ENCODE measurements at places on chromosomes 6 and 20. TPM values are rescaled to one million over a fixed set of nuclear protein-coding genes. Genes with fewer than 3 reads are reported as not detected.

The RMND1 gene
- 34.1 TPM for total RNA-seq

- DNase-seq = no peak
Measured at GRCh38 chr6:111740506-111740905, 132.7 kb downstream of the FYN start.

GRCh38 chr20:33401921-33402369 is 626 bp upstream of the CDK5RAP1 start:
- no peak for DNase-seq

- no peak for DNase-seq
Measured at GRCh38 chr20:13868331-13868730, 83.5 kb downstream of the NDUFAF5 start.

The SMLR1 gene
- total RNA-seq = not detected

- DNase-seq = no peak
Measured at GRCh38 chr20:46400253-46400652, 6.2 kb downstream of the ELMO2 start.

GRCh38 chr6:31356216-31356945 is 598 bp downstream of the HLA-B start:
- DNase-seq = no peak

DNA sequence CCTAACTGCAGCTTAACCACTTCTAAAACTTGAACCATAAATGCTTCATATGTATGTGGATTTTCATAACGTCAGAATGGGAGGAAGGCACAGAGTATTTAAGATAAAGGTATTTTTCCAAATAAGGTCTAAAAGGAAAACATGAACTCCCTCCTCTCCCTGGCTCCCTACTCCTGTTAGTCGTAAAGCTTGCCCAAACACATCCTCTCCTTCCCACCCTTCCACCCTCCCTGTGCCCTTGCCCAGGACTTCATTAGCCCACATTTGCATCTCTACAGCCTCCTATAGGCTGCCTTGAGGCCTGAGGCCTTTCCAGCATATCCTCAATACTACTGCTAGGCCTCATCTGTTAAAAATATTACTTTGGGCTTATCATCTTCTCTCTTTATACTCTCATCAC is 17.1 kb upstream of the SMIM13 start:
- no peak for DNase-seq

DNA sequence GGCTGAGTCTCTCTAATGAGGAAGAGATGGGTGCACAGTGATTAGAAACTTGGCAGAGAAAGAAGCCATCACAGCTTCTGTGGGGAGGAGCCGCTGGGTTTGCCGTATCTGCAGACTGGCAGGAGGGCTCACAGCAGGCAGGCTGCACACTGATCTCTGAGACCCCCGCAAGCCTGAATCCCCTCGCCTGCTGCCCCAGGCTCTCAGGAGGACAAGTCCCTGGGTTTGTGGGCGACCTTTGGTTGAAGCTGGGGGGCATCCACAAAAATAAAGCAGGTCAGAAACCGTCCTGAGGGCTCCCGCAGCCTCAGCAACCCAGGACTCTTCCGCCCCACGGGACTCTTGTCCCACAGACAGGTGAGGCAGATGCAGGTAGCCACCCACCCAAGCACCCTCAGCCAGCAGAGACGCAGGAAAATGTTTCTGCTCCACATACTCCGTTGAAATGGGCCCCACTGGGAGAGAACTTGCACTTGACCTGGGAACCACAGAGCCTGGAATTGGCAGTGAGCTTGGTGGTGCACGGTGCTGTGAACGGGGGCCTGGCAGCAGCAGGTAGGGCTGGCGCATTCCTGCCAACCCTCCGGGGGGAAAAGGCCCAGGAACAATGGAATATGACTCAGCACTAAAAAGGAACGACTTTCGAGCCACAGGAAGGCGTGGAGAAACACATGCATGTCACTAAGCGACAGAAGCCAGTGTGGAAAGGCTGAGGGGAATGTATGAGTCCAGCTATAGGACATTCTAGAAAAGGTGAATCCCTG is 89.9 kb downstream of the YTHDF1 start:
- no peak for DNase-seq

DNA sequence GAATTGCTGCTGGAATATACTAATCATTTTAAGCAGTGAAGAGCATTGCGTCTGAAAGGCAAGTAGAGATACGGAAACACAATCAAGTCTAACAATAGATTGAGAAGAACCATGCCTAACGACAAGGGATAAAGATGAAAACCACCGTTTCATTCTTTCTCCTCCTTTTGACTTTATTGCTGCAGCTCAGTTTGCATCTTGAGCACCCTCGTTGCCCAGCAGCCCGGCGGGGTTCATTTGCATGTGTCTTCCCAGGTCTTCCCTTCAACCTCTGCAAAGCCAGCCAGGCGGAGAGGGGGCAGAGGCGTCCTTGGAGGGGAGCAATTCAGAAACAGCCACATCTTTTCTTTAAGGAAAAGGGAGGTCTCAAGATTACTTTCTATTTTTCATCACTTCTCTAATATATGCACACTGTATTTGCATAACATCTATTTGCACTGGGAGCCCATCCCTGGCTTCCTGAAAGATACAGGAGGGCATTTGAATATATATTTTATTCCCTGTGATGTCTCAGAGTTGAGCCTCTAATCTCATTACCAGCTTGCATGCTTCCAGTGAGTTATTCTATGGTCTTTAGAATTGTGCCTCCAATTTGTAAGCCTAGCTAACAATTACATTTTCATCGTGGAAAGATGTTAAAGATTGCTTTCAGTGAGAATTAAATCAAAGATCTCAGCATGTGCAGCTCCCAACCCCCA is 18.7 kb upstream of the PXDC1 start:
- no peak for DNase-seq

DNA sequence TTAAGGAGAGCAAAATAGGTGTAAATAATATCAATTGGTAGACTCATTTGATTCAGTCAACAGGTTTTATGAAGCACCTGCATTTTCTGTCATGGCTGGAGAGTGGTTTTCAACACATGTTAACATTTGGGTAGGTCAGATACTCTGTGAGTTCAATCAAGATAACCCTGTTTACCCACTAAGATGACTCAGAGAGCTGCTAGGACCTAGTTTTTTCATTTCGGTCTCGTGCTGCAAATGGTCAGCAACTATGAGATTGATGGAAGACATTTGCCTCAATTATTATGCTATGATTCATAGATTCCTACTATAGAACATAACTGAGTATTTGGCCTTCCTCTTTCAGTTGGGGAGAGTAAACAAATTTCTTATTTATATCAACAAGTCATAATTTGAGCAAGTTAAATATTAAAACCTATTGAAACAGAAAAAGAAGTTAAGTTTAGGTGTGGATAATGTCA is 391.4 kb upstream of the CITED2 start:
- DNase-seq = no peak

The ARMH2 gene
- total RNA-seq = not detected

GRCh38 chr6:131492932-131493573 is 80.0 kb upstream of the ARG1 start:
- no peak for DNase-seq

GRCh38 chr6:41222045-41222444 is 6.1 kb upstream of the TREML4 start:
- no peak for DNase-seq

- peak; percentile 23 for DNase-seq
Measured at GRCh38 chr20:15930311-15931305, 642.6 kb downstream of the KIF16B start.

The SLC44A4 gene
- total RNA-seq = 0.05 TPM

The TFAP2D gene
- not detected for total RNA-seq

- no peak for DNase-seq
Measured at GRCh38 chr6:163342571-163343539, 71.7 kb upstream of the QKI start.

DNA sequence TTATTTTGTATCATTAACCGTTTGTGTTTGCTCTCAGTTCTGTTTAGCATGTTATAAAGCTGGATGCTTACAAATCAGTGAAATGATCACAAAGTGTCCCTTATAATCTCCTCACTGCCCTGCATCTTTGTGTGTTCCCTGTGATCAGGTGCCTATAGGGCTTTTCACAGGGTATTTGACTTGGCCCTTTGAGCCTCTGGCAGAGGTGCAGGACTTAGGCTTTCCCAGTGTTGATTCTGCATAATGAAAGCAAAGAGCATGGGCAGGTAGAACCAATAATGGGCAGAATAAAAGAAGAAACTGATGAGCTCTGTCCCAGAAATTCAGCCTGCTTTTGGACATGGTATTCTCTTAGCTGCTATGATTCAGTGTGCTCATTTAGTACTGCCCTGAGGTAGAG is 16.9 kb upstream of the PBOV1 start:
- no peak for DNase-seq

The TENT5A gene
- 1.6 TPM for total RNA-seq

The TGM3 gene
- total RNA-seq = not detected

The SOX12 gene
- total RNA-seq = 18.7 TPM

The HLA-DPB1 gene
- 8.0 TPM for total RNA-seq

DNA sequence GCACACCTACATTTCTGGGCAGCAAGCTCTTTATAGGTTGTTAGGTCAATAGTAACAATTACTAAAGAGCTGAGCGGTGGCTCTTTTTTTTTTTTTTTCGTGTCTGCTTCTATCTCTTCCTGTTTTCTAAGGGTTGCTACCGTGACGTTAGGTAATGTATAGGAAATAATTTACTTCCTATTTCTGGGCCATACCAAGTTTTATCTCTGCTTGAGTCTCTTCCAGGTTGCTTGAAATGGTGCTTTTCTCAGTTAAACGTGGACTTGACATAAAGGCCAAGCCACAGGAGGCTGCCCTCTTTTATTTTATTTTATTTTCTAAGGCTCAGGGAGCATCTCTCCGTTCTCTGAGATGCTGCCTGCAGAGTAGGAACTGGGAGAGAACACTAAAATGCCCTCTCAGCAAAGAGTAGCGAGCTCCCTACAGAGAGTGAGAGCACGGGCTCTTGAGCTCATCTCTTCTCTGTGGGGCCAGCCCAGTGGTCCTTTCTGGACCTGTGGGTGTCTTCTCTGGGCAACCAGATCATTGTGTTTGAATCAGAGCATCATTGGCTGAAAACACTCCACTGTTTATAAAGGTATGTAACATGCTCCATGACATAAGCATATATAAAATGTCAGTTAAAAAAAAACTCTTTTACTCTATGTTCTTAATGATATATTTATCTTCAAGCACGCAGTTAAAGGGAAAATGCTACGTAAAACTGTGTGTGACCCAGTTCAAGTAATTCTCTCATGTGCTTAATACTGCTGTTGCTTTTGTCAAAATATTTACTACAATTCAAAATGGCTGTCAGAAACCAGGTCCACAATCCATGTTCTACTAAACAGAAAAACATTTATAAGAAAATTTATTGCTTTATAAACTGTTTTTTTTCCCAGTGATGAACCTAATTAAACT is at the start of gene ZNF831:
TSS of gene ZNF831 (plus strand) at position 191 of the 900 bp plus-strand sequence. CDS start 27,199 bp downstream, outside the sequence.
- no peak for DNase-seq

DNA sequence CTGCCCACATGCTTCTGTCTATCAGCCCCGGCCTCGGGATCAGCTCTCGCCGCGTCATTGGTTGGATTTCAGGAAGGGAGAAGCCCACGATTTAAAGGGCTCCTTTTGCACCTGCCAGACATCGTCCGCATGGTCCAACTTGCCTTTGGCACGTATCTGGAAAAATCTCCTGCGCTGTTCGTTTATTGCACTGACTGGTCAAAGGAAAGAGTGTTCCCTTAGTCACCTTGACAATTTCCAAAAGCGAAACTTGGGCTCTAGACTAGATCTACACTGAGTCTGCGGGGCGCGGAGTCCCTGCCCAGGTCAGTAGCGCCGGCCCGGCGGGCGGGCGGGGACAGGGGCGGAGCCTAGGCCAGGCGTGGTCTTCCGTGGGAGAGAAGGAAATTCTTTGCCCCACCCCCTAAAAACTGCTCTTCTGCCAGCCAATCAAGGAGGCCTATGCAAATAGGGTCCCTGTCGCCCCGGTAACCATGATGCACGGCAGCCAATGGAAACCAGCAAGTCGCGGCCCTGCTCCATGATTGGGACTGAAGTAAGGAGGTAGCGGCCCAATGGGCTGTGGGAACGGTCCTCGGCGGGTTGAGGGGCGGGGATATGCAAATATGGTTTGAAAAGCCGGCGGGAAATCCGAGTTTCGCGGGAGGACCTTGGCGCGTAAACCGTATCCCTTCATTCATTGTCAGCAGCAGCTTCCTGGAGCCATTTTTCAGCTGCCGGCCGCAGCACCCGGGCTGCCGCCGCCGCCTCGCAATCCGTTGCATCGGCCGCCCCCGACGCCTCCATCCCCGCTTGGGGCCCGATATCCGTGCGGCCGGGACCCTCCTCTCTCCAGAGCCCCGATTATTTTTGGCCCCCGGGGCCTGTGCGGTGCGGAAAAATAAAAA is at the start of gene E2F3:
TSS of gene E2F3 (plus strand) at position 675 of the 887 bp plus-strand sequence. CDS start 354 bp downstream, outside the sequence.
- DNase-seq = peak; percentile 96

- DNase-seq = peak; percentile 31
Measured at GRCh38 chr6:28353981-28354676, 4.4 kb downstream of the ZKSCAN3 start.

The SLX4IP gene
- total RNA-seq = 2.8 TPM

DNA sequence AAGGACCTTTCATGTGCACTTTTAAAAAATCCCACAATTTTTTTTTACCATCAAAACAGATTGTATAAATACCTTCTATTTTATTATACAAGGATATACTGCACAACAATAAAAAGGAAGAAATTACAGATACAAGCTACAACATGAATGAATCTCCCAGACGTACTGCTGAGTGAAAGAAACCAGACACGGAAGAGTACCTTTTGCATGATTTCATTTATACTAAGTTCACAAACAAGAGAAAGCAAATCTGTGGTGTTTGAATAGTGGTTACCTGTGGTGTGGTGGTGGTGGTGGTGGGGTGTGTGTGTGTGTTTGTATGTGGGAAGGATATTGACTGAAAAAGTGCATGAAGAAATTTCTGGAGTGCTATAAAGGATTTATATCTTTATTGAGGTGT is 6.8 kb upstream of the PLCB4 start:
- DNase-seq = no peak

- no peak for DNase-seq
Measured at GRCh38 chr20:59007665-59008511, 834 bp upstream of the CTSZ start.

The SLC35D3 gene
- not detected for total RNA-seq

DNA sequence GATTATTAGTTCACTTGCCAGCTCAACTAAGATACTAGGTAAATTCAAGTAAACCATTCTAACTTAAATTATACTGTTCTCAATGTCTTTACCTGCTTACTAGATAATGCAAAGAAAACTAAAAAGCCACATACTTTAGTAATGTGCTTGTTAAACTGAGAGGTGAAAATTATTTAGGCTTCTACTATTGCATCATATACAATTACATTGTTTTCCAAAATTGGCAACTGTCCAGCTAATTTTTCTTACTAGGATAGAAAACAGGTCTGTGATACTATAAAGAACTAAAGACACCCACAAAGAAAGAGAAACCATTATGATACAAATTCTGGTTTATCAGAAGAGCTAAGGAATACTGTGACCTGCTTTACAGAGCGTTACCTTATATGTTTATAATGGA is 45.6 kb upstream of the ALDH8A1 start:
- no peak for DNase-seq

- no peak for DNase-seq
Measured at GRCh38 chr6:30044630-30045029, 16.4 kb upstream of the POLR1H start.

- DNase-seq = no peak
Measured at GRCh38 chr6:26045928-26046368, 41.3 kb upstream of the HFE start.

The BEND6 gene
- 0.53 TPM for total RNA-seq

The CHMP4B gene
- 85.9 TPM for total RNA-seq
